Dorsolateral prefrontal cortex (tissue), 122 donors: ENCODE measurements at places on chromosomes 2 and 18.

DNA sequence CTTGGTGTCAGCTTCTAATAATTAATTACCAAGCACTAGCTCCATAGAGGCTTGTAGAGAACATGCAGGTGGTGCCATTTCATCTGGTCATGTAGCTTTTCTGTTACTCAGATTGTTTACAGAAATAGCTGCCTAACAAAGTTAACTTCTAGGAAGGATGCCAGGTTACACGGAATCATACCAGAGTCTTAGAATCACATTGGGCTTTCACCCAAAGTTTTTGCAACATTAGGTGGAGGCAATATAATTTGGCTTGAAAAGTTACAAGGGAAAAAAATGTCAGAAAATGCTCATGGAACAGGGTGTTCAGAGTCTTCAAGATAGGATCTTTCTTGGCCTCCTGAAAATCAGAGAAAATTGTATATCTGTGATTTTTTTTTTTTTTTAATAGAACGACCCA, 135.6 kb downstream of the ARHGAP15 start:
- DNase-seq: no peak

DNA sequence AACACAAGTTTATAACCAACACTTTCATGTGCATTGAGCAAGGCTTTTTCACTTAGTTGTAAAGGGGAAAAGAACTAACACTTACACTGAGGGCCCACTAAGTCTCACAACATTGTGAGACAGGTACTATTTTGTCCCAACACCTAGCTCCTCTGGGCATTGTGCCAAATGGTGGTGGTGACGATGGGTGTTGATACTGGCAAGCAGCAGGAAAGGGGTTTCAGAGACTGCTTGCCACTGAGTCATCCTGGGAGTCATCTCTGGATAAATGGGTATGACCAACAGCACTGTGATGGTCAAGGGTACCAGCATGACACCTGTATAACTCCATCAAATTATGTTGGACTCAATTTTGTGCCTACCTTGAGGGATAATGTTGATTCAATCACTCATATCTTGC, 138.8 kb upstream of the ITGA6 start:
- DNase-seq: no peak

DNA sequence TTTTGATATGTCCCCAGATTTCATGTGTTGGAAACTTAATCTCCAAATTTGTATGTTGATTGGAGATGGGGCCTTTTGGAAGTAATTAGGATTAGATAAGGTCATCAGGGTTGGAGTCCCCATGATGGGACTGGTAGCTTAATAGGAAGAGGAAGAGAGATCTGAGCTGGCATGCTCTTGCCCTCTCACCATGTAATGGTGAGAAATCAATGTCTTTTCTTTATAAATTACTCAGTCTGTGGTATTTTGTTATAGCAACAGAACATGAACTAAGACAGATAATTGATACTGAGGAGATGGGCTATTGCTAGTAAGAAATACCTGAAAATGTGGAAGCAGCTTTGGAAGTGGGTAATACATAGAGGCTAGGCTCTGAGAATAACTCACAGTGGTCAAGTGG, 48.0 kb downstream of the CDC42EP3 start:
- DNase-seq: no peak

DNA sequence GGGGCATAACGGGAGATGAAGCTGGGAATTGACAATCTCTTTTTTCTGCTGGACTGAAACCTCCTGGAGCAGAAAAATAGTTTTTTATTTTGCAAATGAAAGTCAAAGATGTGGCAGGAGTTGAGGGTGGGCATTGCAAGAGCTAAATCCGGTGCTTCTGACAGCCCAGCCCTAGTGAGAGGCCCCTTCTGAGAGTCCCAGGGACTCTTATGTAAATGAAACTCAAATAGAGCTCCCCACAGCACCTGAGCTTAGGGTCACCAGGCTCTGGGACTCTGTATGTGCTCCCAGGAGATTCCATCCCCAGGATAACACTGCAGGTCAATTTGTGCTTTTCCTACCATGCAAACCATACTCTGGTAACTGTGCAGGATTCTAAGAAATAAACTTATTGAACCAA, 192.8 kb downstream of the ANKRD30B start:
- DNase-seq: no peak

DNA sequence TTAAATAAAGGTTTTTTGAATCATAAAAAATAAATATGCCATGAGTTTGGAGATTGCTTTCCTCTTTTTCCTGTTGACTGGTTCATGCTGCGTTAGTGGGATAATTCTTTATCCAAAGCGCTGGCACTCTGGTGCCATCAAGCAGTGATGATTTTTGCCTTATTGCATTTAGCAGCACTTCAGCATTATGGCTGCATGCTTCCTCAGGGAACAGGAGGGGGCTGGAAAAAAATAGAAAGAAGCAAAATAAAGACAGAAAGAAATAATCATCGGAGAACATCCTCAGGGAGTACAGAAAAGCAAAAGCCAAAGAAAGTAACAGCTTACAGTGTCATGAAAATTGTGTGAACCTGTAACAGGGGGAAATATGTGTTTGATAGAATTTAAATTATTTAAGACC, 1408.2 kb upstream of the PIK3C3 start:
- DNase-seq: no peak

GRCh38 chr2:37573451-37574388, 97.7 kb downstream of the CDC42EP3 start:
- no peak for DNase-seq

GRCh38 chr2:120630031-120630701, 105.5 kb upstream of the GLI2 start:
- no peak for DNase-seq

- DNase-seq: no peak
Observed at GRCh38 chr2:20568501-20569463, 82.1 kb downstream of the HS1BP3 start.

GRCh38 chr18:42392416-42392815, 437.4 kb downstream of the PIK3C3 start:
- no peak for DNase-seq

- no peak for DNase-seq
Observed at GRCh38 chr18:72826736-72827135, 41.1 kb downstream of the NETO1 start.

- DNase-seq: no peak
Observed at GRCh38 chr18:7846335-7846734, 279.2 kb downstream of the PTPRM start.

DNA sequence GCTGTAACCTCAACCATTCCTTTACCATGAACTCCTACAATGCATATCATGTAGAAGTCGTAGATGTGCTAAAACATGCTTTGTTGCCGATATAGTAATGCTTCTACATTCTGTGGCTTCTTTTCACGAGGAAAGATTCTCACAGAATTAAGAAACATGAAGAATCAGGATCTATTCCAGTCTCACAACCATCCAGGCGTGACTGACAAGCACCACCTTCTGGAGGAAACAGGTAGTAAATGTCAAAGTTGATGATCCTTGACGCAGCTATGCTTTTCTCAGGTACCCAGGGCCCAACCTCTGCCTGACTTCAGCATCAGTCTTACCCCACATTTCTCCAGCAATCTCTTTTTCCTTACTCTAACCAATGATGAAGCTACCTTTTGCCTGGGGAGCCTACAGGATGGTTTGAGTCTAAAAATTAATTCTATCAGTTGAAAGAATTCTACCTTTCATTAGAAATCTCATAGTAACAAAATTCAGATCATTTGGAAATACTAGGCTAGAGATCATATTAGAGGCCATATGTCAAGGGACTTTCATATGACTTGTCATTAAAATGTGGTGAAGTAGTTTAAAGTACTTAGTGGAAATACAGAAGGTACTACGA, 123.3 kb upstream of the RND3 start:
- DNase-seq: no peak

GRCh38 chr2:105156166-105156565, 85.4 kb upstream of the GPR45 start:
- DNase-seq: no peak

- no peak for DNase-seq
Observed at GRCh38 chr2:202031246-202031951, 2.3 kb upstream of the FZD7 start.

DNA sequence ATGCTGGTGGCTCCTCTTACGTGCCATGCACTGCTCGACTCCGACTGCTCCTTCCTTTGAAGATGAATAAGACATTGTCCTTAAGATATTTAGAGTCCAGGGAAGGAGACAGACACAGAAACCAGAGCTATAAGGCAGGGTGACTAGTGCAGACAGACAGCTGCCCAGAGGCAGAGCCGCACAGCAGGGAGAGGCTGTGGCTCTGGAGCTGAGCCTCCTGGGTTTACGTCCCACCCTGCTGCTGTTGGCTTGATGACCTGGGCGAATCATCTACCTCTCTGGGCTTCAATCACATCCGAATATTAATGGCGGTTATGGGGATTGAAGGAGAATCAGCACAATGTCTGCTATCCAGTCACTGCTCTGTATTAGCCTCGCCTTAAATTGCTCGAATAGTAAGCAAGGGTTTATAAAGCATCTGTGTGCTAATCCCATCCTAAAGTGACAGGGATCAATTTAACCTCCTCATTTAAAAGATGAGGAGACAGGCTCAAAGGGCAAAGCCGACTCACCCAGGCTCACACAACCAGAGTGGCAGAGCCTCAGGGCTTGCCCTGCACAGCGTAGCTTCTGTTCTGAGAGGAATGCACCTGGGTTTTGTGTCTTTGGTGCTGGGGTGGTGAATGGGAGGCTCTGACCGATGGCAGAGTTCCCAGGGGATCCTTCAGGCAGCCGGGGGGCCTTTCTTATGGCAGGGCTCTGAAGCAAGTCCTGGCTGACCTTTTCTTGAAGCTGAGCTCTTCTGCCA, 284.1 kb downstream of the MYCN start:
- no peak for DNase-seq

- DNase-seq: no peak
Observed at GRCh38 chr2:7861910-7862702, 819.8 kb upstream of the ID2 start.
